A549 treated with AZD2906 at 1 μM for 4 hours (cell line): ENCODE measurements at places on chromosomes 3 and 15. TPM values are rescaled to one million over a fixed set of nuclear protein-coding genes. Genes with fewer than 3 reads are reported as not detected.

Gene ASB14
- total RNA-seq: not detected in 5 replicates

Gene FOXL2
- 3.0 to 4.6 TPM (median 4.5 TPM) in 5 replicates for total RNA-seq

Gene SHQ1
- total RNA-seq: 15.6 to 18.2 TPM (median 16.2 TPM) in 5 replicates

Gene MUSTN1
- 0.21 TPM in 1 of 5 replicates, not detected in the others for total RNA-seq

Gene GPR27
- total RNA-seq: 2.2 to 3.3 TPM (median 3.0 TPM) in 5 replicates

Gene FGF7
- not detected in 5 replicates for total RNA-seq

Gene PLCB2
- 0.38 to 0.97 TPM (median 0.84 TPM) in 5 replicates for total RNA-seq

Gene NR1I2
- not detected in 5 replicates for total RNA-seq

Gene SH3BP5
- 15.5 to 16.0 TPM (median 15.7 TPM) in 5 replicates for total RNA-seq

Gene ZCWPW2
- total RNA-seq: 0.03 TPM in 1 of 5 replicates, not detected in the others

Gene TGM5
- not detected in 5 replicates for total RNA-seq

Gene ZNF501
- not detected in 5 replicates for total RNA-seq

Gene ZPLD1
- 0.02 to 0.06 TPM (median 0.03 TPM) in 4 of 5 replicates, not detected in the other for total RNA-seq

Gene RYR3
- total RNA-seq: 0.02 to 0.07 TPM (median 0.02 TPM) in 5 replicates

Gene CHRNA5
- total RNA-seq: 29.1 to 30.2 TPM (median 29.3 TPM) in 5 replicates

Gene PRR23A
- total RNA-seq: not detected in 5 replicates

Gene FBXO40
- not detected in 5 replicates for total RNA-seq

Gene TIMP4
- total RNA-seq: 10.6 to 13.6 TPM (median 11.5 TPM) in 5 replicates

Gene SNUPN
- 27.5 to 32.9 TPM (median 30.4 TPM) in 5 replicates for total RNA-seq

Gene TNFSF10
- total RNA-seq: 0.06 to 0.25 TPM (median 0.16 TPM) in 4 of 5 replicates, not detected in the other

Gene TM4SF4
- 26.2 to 36.4 TPM (median 30.7 TPM) in 5 replicates for total RNA-seq

Gene ISL2
- 2.7 to 4.5 TPM (median 3.9 TPM) in 5 replicates for total RNA-seq

Gene NUTM1
- not detected in 5 replicates for total RNA-seq

Gene TGM4
- 0.13 to 0.23 TPM (median 0.19 TPM) in 5 replicates for total RNA-seq

Gene ST8SIA2
- 0.46 to 0.56 TPM (median 0.50 TPM) in 5 replicates for total RNA-seq

Gene SPSB4
- 0.11 to 0.28 TPM (median 0.19 TPM) in 5 replicates for total RNA-seq

Gene PPIP5K1
- total RNA-seq: 4.2 to 7.1 TPM (median 4.7 TPM) in 5 replicates

Gene XRN1
- total RNA-seq: 3.3 to 5.0 TPM (median 4.3 TPM) in 5 replicates

Gene ZNF860
- total RNA-seq: 1.2 to 2.0 TPM (median 1.4 TPM) in 5 replicates

Gene ZNF80
- not detected in 5 replicates for total RNA-seq

Gene VILL
- 0.06 to 0.26 TPM (median 0.12 TPM) in 4 of 5 replicates, not detected in the other for total RNA-seq

Gene ALS2CL
- total RNA-seq: 5.1 to 8.7 TPM (median 7.0 TPM) in 5 replicates

Gene COL8A1
- not detected in 5 replicates for total RNA-seq

Gene GOLGA8T
- total RNA-seq: 0.84 to 1.9 TPM (median 1.6 TPM) in 5 replicates

Gene GPR176
- total RNA-seq: 8.6 to 12.9 TPM (median 9.8 TPM) in 5 replicates

Gene SKOR1
- total RNA-seq: 0.03 to 0.08 TPM (median 0.05 TPM) in 4 of 5 replicates, not detected in the other

Gene LRRFIP2
- 54.3 to 64.8 TPM (median 57.1 TPM) in 5 replicates for total RNA-seq

Gene HYKK
- total RNA-seq: 5.8 to 8.9 TPM (median 6.3 TPM) in 5 replicates

Gene XCR1
- not detected in 5 replicates for total RNA-seq

Gene CPLX3
- not detected in 5 replicates for total RNA-seq

Gene LRTM1
- total RNA-seq: not detected in 5 replicates

Gene STARD5
- 1.4 to 2.2 TPM (median 2.0 TPM) in 5 replicates for total RNA-seq

Gene RLBP1
- not detected in 5 replicates for total RNA-seq

Gene PLS1
- total RNA-seq: 8.4 to 11.1 TPM (median 9.6 TPM) in 5 replicates

Gene SAMD7
- total RNA-seq: not detected in 5 replicates

Gene GPR62
- not detected in 5 replicates for total RNA-seq

Gene KNSTRN
- 43.0 to 56.5 TPM (median 47.7 TPM) in 5 replicates for total RNA-seq

Gene GABRR3
- not detected in 5 replicates for total RNA-seq

Gene ADCY5
- total RNA-seq: 0.39 to 0.88 TPM (median 0.61 TPM) in 5 replicates

Gene CHDH
- 1.8 to 3.3 TPM (median 2.0 TPM) in 5 replicates for total RNA-seq

Gene IMPG2
- total RNA-seq: 0.01 to 0.02 TPM (median 0.01 TPM) in 3 of 5 replicates, not detected in the others
